Suprapubic skin (tissue), 4 donors: ENCODE measurements at places on chromosomes 4 and X. TPM values are rescaled to one million over a fixed set of nuclear protein-coding genes. Genes with fewer than 3 reads are reported as not detected.

The PCDH10 gene
- total RNA-seq = 0.68 TPM

The PLAC8 gene
- not detected for total RNA-seq

The DRP2 gene
- total RNA-seq = 0.97 TPM

DNA sequence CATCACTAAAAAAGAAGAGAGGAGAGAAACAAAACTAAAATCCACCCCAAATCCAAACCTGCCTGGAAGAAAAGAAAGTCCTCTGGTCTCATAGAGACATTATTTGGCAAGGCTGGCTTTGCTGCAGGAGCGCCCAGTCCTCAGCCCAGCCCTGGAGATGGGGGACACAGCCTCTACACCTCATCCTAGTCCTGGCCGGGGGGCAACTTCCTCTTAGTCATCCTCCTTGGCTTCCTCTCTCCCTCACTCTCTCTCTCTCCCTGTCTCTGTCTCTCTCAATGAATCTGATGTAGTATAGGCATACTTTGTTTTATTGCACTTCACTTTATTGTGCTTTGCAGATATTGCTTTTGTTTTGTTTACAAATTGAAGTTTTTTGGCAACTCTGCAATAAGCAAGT, 55.8 kb upstream of the MAGEB10 start:
- H3K27me3 ChIP-seq = no peaks in the 10 kb centered on the region
- no peaks in the 10 kb centered on the region for H3K4me1 ChIP-seq
- no peaks in the 10 kb centered on the region for H3K36me3 ChIP-seq
- no peak for DNase-seq
- H3K27ac ChIP-seq = no peak overlapping the region

DNA sequence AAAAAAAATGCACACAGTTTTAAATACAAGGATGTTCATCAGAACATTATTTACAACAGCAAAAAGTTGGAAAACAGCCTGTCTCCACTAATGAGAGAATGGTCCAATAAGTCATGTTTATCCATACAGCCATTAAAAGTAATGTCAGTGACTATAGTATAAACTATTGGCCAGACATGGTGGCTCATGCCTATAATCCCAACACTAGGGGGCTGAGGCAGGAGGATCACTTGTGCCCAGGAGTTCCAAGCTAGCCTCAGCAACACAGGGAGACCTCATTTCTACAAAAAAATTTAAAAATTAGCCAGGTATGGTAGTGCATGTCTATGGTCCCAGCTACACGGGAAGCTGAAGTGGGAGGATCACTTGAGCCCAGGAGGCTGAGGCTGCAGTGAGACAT, 48.1 kb upstream of the IL13RA1 start:
- H3K4me1 ChIP-seq = no peaks in the 10 kb centered on the region
- H3K36me3 ChIP-seq = no peaks in the 10 kb centered on the region
- no peak for DNase-seq
- no peak overlapping the region for H3K27ac ChIP-seq

DNA sequence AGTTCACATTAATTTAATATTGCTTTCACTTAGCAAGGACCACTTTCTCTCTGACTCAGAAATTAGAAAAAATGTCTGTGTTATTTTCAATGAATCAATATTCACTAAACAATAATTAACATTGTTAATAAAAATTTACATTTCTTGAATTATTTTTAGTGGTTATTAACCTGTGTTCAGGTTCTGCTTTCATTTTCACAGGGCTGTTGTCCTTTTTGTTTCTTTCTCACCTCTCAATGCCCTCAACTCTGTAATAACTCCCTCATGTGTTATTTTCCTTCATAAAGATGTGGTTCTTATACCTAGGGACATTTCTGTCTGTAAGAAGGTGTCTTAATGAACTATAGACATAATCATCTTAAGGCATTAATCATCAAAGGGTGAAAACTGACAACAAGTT, 43.1 kb upstream of the PRR27 start:
- DNase-seq = no peak
- no peaks in the 10 kb centered on the region for H3K4me1 ChIP-seq
- no peak overlapping the region for H3K27ac ChIP-seq
- no peaks in the 10 kb centered on the region for H3K36me3 ChIP-seq
- H3K4me3 ChIP-seq = no peak overlapping the region

DNA sequence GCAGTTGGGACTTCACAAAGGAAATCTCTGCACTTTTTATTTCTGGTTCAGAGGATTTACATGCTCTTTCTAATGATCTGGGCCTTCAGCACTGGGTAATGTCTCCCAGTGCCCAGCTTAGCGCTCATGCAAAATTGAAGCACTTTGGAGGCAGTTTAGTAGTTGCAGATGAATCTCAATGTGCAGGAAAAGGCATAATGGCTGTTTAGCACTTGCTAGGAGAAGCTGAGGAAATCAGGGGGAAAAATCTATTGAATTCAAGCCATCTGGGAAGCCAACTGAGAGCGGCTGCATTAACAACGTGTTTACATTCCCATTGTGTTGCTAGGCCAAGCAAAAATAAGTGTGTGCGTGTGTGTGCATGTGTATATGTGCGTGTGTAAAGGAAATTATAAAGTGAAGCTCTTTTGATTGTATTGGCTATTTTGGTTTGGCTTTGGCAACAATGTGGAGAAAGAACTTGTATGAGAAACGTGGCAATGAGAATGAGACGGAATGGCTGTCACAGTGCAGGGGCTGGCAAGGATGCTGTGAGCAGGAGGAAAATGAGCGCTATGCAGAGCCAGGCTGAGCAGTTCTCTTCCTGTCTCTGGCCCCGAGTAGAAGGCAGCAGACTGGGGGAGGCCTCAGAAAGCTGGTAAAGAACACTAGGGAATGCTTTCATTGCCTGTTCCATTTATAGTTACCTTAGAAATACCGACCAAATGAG, 231.5 kb downstream of the UNC5C start:
- H3K27me3 ChIP-seq = no peaks in the 10 kb centered on the region
- H3K27ac ChIP-seq = no peak overlapping the region
- H3K36me3 ChIP-seq = no peaks in the 10 kb centered on the region
- DNase-seq = no peak

DNA sequence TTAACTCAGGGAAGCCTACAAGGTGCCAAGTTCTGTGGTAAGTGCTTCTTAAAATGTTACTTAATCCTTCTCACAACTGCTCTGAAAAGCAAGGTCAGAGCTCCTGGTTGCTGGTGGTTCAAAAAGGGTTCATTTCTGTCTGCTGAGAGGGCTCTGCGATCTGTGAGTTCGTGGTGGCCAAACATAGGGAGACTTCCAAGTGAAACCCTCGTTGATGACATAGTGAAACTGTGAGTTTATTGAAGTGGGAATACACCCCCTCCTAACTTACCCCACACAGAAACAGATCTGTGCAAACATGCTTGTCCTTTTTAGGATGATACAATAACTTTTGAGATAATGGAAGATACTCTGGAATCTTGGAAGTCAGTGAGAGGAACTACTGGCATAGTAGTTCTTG, 164.8 kb upstream of the PGRMC2 start:
- peaks cover 19% of the 10 kb centered on the region for H3K4me1 ChIP-seq
- no peak overlapping the region for H3K27ac ChIP-seq
- DNase-seq = no peak
- H3K4me3 ChIP-seq = no peak overlapping the region
- no peaks in the 10 kb centered on the region for H3K36me3 ChIP-seq
- no peaks in the 10 kb centered on the region for H3K27me3 ChIP-seq

DNA sequence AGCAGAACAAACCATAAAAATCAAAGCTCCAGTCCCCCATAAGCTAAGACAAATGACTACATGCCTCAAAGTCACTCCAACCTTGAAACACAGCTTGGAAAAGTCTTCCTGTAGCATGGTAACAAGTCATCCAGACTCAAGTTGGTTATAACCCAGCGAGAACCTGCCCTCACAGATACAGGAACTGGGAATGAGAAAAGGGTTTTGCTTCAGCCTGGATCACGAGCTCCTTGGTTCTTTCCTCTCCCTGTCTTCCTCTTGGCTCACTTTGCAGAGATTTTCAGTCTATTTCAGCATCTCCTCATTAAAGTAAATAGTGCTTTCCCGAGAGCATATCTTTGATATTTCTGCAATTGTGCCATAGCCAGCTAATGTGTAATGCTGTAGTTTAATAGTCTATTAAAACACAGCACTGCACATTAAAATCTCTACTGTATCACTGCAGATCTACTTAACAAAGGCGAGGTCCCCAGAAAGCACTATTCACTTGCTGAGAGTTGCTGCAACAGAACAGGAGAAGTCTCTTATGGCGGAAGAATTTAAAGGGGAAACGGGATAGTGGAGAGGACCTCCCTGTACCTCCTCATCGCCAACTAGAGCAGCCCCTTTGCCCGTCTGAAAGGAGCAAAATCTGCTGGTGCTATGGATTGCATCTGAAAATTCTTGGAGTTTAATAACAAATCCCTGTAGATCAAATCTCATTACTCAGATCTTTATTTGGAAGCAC, 249.3 kb upstream of the GATB start:
- H3K27ac ChIP-seq = no peak overlapping the region
- no peak overlapping the region for H3K4me3 ChIP-seq
- no peaks in the 10 kb centered on the region for H3K36me3 ChIP-seq
- H3K27me3 ChIP-seq = no peaks in the 10 kb centered on the region
- no peak for DNase-seq

GRCh38 chr4:7410446-7410845, 24.3 kb downstream of the PSAPL1 start:
- DNase-seq = no peak
- H3K27ac ChIP-seq = no peak overlapping the region
- peaks cover 13% of the 10 kb centered on the region for H3K27me3 ChIP-seq

GRCh38 chrX:153494061-153494460, 719 bp upstream of the BGN start:
- DNase-seq = no peak
- H3K27ac ChIP-seq = no peak overlapping the region
- H3K27me3 ChIP-seq = no peaks in the 10 kb centered on the region

DNA sequence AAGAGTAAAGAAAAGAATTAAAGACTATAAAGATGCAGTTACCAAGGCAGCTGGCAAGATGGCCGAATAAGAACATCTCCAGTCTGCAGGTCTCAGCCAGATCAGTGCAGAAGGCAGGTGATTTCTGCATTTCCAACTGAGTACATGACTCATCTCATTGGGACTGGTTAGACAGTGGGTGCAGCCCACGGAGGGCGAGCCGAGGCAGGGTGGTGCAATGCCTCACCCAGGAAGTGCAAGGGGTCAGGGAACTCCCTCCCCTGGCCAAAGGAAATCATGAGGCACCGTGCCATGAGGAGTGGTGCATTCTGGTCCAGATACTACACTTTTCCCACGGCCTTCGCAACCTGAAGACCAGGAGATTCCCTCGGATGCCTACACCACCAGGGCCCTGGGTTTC, 20.5 kb downstream of the SPIN4 start:
- H3K27ac ChIP-seq = no peak overlapping the region
- H3K36me3 ChIP-seq = no peaks in the 10 kb centered on the region
- no peaks in the 10 kb centered on the region for H3K27me3 ChIP-seq
- H3K4me3 ChIP-seq = no peak overlapping the region

- no peaks in the 10 kb centered on the region for H3K36me3 ChIP-seq
- peaks cover 72% of the 10 kb centered on the region for H3K4me1 ChIP-seq
- peaks cover 46% of the 10 kb centered on the region for H3K27me3 ChIP-seq
- no peak for DNase-seq
- H3K4me3 ChIP-seq = peak overlapping the region; percentile 70
Observed at GRCh38 chr4:1793496-1793840, 375 bp downstream of the FGFR3 start.

DNA sequence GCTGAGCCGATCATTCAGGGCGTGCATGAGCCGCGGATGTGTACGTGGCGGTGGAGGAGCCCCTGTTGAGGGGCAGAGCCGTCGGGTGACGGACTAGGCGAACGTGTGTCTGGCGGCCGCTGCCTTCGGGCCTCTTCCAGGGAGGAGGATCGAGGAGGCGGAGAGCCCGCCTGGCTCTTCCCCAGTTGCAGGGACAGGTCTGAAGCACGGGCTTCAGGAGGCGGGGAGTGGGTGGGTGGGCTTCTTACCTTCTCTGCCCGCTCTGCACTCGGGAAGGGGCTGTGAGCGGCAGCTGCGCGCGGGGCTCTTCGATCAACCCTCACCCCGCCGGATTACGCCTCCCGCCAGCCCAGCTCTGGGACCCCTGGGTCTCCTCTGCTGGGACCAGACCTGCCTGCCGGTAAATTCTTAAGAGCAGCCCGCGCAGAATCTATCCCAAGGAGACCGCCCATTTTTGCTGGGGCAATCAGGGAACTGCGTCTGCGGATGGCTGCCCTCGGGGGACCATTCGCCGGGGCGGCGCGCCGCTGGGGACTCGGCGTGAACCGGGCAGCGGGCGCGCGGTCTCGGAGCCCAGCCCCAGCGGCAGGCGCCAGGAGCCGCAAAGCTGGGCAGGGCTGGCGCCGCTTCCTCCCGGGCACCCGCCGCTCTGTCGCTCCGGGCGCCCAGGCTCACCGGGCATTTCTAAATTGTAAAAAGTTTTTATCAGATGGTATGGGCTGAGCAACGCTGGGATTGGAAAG, 4.9 kb downstream of the PLAC8 start:
- peaks cover 11% of the 10 kb centered on the region for H3K4me1 ChIP-seq
- DNase-seq = no peak
- H3K36me3 ChIP-seq = no peaks in the 10 kb centered on the region
- H3K4me3 ChIP-seq = peak overlapping the region; percentile 64

DNA sequence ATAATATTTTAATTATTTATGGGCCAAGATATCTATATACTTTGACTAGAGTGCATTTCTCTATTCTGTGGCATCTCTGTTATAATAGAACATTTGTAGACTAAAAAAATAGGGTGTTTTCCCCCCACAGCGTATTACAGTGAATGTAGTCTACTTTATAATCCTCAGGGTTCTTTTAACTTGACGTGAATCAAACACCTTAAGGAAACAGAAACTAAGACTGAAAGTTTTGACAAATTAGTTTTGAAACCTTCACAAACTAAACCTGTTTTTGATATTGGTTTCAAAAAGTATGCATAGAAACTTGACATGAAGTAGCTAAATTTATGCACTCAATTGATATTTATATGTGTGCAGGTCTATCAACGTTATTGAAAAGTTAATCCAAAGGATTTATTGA, 1963.1 kb upstream of the TENM3 start:
- H3K36me3 ChIP-seq = no peaks in the 10 kb centered on the region
- no peaks in the 10 kb centered on the region for H3K4me1 ChIP-seq
- no peak overlapping the region for H3K27ac ChIP-seq
- H3K4me3 ChIP-seq = no peak overlapping the region

GRCh38 chr4:89277412-89277811, 30.2 kb downstream of the GPRIN3 start:
- H3K27me3 ChIP-seq = no peaks in the 10 kb centered on the region
- H3K4me3 ChIP-seq = no peak overlapping the region
- DNase-seq = no peak
- H3K36me3 ChIP-seq = no peaks in the 10 kb centered on the region
- no peaks in the 10 kb centered on the region for H3K4me1 ChIP-seq
